HAP-1 (cell line): ENCODE measurements at places on chromosomes 4 and X.
A peak's percentile ranks its signal among the peaks of the same experiment; 100 is the strongest.

DNA sequence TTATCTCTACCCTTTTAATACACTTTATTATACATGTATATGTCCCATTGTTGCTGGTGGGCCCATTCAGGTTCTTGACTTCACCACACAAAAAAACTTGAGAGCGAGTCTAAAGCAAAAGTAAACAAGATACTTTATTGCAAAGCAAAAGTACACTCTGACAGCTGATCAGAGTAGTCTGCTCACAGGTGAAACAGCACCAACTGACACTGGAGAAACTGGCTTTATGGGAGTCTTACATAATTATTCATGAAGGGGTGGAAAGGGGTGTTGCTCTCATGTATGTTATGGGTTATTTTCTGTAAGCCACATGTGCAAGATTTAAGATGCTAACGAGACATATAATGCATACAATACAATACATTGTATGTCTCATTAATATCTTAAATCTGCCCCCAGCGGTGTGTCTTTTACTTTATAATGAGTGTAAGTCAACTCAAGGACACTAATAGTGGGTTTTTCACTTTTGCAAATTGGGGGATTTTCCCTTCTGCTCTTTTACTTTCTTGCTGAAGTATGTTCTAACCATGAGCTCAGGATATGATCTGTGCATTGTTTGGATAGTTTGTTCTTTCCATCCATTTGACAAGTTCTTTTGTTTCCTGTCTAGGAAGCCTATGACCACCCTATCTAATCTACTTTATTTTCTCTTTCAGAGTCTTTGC lies 256.1 kb upstream of the ITM2A start:
- no peak for DNase-seq

GRCh38 chr4:26985873-26986272 lies 125.2 kb downstream of the STIM2 start:
- no peak for DNase-seq

DNA sequence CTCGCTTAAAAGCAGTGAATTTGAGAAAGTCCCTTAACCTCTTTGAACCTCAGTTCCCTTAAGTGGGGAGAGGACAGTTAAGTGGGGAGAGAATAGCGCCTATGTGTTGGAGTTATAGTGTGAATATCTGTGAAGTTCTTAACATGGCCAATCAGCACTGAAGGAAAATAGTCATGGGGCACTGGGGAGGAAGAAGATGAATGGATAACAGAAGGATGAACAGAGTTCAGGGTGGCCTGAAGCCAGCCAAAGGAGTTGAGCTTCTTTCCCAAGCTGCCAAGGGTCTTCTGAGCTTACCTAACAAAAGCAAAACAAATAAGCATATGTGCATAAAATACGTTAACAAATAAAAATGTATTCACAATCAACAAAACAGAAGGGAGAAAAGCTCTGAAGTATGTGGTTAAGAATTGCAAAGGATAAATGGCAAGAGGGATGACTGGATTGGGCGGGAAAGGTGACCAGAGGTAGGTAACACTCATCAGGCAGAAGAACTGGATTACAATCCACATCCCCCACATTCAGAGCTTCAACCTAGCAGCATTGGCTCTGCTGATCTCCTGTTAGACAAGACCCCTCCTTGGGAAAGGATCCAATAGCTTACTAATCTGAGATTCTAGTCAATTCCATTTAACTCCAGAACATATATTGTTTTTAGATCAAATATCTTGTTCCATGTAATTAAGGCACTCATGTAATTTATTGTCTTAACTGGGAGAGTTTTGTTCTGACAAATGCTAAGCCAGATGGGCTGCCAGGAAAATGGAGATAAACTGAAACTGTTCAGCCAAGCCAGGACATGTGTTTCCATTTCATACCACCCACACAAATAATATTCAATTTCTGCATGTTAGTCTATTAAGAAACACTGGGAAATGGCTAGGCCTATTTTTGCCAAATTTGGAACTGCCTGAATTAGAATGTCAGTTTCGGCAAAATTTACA lies 221.2 kb downstream of the LDB2 start:
- DNase-seq, result no peak

DNA sequence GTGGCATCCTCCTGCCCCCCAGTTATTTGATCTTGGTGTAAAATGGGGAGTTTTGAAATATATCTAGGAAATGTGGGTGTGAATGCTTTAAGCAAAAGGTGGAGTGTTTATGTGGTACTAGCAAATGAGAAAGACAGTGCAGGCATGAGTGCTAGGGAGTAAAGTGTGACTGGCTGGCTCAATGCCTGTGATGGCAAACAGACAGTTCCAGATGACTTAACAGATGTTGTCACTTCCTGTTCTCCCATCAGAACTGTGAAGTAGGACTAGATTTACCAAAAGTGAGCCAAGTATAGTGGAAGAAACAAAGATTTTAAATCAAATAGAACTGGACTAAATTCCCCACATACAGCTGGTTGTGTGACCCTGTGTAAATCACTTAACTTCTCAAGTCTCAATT lies 8.4 kb upstream of the AMOT start:
- DNase-seq, result no peak

DNA sequence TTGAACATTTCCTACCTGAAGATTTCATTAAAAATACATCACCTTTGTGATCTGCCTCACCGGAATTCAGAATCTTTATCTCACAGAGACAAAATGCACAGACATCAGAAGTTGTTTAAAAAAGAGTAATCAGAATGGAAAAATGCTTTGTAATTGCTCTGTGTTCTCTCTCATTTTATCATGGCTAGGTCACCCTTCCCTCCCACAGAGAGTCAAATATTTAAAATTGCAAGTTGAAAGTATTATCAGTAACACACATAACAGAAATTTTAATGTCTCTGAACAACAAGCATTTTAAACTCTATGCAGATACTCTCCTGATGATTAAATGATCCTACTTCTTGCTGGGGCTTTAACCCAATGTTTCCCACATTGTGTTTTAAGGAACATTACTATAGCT lies 362.0 kb downstream of the CBLL2 start:
- no peak for DNase-seq

DNA sequence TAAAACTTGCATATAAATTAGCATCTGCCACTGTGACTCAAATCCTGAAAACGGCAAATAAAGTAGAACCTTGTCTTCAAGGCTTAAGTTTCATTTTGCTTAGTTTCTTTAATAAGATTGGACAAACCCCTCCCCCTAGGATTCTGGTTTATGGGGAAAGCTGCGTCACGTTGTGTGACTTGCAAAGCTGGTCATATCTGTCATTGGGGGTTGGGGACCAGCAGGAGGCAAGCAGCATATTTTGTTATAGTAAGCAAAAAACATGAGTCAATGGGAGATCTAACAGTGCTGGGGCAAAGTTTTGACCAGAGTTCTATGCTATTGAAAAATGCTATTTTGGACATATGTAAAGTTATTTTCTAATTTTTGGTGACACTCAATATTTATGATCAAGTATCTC lies 407.3 kb downstream of the PCDH18 start:
- peak; percentile 17 for DNase-seq

DNA sequence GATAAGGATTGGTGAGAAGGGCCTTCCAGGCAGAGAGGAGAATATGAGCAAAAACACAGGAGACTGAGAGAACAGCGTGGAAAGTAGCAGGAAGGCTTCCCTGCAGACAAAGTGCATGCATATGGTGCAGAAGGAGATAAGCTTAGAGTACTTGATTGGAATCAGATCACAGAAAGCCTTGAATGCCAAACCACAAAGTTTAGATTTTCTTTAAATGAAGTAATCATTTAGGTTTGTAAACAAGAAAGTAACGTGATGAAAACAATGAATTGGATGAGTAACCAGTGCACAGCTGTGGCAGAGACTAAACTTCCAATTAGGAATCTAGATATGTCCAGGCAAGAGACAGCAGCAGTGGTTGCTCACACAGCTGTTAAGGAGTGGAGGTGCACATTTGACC lies 83.8 kb upstream of the C1QTNF7 start:
- DNase-seq, result no peak

DNA sequence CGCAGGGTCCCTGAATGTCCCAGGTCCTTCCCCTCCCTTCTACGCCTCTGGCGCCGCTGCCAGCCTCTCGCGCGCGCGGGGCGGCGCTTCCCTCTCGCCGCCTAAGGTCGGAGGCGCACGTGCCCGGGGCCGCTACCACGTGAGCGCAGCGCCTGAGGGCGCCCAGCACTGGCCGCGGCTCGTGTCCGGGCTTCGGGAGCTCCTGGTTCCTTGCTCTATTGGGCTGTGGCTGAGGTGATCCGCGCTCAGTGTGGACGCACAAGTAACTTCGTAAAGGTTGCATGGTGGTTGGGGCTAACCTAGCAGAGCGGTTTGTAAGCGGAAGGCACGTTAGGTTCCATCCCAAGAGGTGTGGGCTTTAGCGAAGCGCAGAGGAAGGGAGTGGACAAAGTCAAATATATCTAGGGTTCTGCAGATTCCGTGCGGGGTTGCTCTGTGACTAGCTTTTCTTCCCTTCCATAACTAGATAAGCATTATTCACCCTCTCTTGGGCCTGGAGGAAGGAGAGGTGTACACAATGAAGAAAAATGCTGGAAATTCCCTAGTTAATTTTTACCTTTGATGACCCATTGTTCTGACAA lies 1.8 kb downstream of the TLL1 start:
- no peak for DNase-seq

DNA sequence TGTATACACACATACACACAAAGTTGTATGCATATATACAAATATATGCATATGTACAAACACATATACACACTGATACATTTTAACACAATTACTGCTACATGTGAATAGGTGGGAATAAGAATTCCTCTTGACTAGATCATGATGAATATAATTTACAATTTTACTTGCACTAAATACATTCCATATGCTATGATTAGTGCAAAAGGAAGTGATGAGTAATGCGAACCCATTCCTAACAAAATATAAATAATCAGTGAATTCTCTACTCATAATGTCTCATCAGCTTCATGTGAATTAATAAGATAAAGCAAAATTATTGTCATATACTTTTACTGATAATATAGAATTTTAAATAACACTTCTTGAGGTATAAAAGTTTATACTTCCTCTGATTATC lies 1077.3 kb upstream of the PCDH10 start:
- no peak for DNase-seq

DNA sequence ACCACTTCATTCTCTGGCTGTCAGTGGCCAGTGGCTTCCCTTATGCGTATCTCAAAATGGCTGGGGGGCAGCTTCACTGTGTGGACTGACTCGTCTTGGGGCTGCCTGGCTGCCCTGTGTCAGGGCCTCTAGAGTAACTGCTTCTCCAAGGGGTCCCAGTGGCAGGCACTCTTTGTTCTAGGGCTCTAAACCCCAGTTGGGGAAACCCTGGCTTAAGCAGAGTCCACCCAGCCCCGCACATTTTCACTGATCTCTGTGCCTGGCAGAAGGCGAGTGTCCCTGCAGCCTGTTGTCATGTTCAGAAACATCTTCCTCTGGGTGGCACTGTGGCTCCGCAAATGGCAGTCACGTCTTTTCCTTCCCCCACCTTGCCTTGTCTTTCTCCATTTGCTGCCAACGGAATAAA lies 59.7 kb downstream of the NBDY start:
- no peak for DNase-seq

DNA sequence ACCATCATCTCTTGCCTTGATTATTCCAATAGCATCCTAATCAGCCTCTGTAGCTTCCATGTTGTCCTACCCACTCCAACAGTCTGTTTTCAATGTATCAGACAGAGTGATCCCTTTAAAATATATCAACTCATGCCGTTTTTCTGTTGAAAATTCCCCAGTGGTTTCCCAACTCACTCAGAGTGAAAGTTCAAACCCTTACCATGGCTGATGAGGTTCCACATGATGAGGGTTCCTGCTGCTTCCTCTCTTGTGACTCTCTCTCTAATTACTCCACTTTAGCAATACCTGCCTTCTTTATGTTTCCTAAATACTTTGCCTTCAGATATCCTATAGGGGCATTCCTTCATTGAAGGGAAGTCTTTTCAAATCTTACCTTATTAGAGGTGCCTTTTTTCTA lies 334.7 kb downstream of the PPP1R2C start:
- no peak for DNase-seq

- no peak for DNase-seq
Observed at GRCh38 chrX:31139961-31140360, 68.1 kb upstream of the FTHL17 start.

DNA sequence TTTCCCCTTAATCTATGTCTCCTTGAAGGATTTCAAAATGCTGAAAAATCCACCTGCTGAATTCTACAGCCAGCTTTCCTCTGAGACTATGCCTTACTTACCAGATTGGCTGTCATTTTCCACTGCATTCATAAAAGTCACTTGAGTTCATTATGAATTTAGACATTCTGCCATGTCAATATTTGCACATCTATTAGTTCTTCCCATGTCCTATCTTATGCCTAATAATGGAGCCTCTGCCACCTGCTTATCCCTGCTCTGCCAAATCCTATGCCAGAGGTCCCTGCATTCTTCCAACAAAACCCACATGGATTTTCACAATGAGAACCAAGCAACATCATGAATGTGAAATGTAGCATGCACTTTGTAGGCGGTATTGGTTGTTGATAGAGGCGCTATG lies 42.6 kb downstream of the GASK1B start:
- no peak for DNase-seq

GRCh38 chr4:23320931-23321587 lies 568.8 kb downstream of the PPARGC1A start:
- no peak for DNase-seq

GRCh38 chrX:3699821-3700381 lies 13.5 kb downstream of the PRKX start:
- DNase-seq, result no peak

- no peak for DNase-seq
Observed at GRCh38 chr4:9994246-9994847, 26.9 kb downstream of the SLC2A9 start.

DNA sequence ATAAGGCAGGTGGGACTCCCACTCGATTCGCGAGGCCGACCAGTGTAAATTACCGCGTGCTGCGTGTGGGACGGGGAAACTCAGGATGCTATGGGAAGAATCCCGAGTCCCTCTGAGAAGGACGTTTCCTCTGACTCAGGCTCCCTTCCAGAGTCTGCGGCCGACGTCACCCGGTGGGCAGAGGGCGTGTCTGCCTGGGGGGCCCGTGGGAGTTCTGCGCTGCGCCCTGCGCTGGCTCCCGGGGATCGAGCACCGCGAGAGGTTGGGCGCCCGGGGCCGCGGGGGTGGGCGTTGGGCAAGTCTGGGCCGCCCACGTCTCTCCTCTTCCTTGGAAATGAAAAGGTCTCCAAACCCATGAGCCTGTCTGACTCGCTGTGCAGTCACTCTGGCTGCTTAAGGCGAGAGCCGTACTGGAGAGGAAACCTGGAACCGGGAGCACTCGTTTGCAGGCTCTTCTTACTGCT lies 568 bp downstream of the NIPAL1 start:
- peak; percentile 79 for DNase-seq

- DNase-seq, result no peak
Observed at GRCh38 chr4:174545268-174545667, 23.0 kb upstream of the HPGD start.

DNA sequence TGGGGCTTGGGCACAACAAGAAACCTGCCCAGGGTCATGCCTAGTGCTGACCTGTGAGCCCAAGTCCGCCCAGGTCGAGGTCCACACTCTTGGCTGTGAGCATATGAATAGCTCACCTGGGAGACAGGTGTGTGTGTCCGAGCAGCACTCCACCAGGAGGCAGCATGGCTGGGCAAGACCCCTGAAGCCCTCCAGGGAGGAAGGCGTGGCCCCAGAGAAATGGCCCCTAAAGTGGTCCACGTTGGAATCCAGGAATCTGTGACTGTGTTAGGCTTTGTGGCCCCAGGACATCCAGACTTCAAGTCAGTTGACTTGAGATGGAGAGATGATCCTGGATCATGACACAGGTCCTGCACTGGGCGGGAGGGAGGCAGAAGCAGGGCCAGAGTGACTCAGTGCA lies 138.8 kb downstream of the CPZ start:
- DNase-seq, result no peak
